Stimulated activated CD4-positive, alpha-beta T cell treated with anti-CD3 and anti-CD28 coated beads, Interleukin-2, amount 100 ng/mL, for 48 hours (primary cell): ENCODE measurements at places on chromosomes 3 and 15.

- DNase-seq: no peak
These were observed 53.6 kb upstream of the DCLK3 start for GRCh38 chr3:36817806-36818533.

- DNase-seq: no peak
These were observed 3.7 kb downstream of the SETMAR start for GRCh38 chr3:4306860-4307259.

DNA sequence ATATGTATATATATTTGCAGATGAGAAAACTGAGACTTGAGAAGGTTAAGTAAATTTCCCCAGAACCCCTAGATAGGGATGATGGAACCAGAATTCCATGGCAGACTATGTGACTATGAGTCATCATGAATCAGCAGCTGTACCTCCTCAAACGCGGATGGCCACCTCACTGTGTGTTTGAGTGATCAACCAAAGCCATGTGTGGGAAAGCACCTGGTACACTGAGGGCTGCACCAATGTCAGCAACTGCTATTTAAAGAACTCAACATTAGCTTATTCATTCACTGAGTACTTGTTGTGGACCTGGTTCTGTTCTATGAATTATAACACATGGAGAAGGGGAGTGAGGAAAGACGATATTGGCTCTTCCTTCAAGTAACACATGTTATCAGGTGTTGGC lies 377.0 kb downstream of the GAP43 start:
- DNase-seq: no peak

DNA sequence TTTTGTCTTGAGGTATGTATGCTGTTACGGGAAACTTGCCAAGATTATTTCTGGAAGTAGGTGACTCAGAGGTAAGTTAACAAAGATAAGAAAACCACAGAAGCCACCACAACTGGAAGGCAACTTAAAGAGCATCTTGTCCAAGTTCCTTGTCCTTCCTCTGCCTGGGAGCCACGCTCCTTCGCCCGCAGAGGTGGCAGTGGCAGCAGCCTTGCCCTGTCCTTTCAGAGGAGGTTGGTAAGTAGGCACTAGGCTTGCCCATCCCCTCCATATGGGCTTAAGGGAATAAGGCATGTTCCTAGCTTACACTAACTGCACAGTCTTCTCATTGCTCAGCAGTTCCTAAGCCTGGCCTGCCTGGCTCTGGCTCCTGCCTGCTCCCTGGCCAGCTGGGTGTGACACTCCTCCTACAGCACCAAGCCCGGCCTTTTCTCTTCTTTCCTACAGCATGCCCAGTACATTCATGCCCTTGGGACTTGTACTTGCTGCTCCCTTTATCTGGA lies 48.0 kb upstream of the RAB6B start:
- DNase-seq: no peak
